ENCODE measurements at places on chromosomes 4 and X.

GRCh38 chr4:174401471-174402130 is 117.9 kb downstream of the CEP44 start:
- no peak for DNase-seq

GRCh38 chrX:24741330-24741729 is 47.6 kb downstream of the POLA1 start:
- DNase-seq, result no peak

- no peak for DNase-seq
These were observed 848.6 kb upstream of the PABPC4L start for GRCh38 chr4:135050086-135050717.

DNA sequence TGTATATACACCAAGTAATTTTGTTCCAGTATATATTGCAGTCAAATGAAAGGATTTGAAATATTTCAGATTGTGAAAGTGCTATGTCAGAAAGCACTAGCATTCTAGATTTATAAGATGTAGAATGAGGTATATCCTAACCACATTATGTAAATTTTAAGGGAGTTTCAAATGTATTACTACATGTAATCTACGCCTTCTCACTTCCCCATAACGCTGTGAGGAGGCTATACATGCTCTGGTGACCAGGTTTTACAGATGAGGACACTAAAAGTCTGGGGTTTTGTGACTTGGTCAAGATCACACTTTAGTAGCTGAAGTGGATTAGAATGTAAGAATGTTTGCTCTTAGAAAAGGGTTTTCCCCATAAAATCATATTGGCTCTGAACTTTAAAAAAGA is 8.1 kb downstream of the ENPEP start:
- no peak for DNase-seq

GRCh38 chr4:87953826-87954225 is 21.7 kb upstream of the SPP1 start:
- no peak for DNase-seq

DNA sequence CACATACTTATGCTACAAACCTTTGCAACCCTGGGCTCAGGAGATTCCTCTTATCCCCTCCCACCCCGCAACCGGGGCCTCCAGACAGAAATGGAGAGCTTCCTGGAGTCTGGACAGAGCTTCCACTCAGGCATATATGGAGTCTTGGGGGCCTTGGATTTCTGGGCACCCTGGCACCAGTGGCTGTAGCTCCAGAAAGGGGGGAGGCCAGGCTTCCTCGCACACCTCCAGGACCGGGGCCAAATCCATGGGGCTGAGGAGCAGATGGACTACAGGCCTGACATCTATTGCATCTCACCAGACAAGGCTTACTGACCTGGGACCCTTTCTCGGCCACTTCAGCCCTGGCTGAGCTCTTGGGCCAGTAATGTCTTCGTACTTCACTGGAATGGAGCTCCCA is 143.3 kb downstream of the DKK2 start:
- DNase-seq, result peak; percentile 33

DNA sequence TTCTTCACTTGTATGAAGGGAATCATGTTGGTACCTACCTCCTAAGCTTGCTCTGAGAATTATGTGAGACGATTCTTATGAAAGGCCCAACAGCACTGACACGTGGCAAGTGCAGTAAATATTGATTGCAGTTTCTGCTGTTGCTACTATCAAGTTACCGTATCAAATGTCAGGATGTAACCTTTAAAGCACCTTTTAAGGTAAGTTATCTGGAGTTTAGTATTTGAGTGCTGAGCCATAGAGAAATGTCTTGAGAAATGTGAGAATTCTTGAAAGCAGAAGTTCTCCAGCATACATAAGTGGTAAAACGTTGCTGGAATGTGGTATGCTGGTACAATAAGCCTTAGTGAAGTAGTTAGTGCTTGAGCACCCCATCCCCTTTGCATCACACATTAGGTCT is 90.4 kb downstream of the PHOX2B start:
- no peak for DNase-seq

DNA sequence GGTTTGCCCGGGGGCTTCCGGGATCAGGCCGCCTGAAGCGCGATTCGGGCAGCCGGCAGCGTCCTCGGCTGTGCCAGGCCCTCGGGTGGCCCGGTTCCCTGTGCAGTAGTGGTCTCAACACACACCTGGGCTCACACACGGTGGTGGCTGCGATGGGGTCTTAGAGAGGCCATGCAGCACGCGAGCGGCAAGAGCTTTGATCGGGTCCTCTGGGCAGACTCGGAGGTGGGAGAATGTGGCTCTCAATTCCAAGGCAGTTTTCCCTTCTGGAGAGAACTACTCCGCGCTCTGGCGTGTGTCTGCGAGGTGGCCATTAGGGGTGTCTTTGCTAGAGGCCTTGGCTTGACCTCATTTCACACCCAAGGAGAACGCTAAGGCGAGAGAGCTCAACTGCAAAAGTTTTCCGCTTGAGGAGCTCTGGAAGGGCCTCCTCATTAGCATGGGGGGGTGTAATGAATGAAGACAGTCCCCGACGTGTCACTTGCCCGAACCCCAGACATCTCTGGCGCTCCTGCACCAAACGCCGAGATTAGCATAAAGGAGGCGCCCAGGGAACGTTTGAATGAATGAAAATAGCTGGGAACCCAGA is 771 bp upstream of the RBPJ start:
- DNase-seq, result no peak

GRCh38 chr4:158599150-158599549 is 72.5 kb downstream of the C4orf46 start:
- no peak for DNase-seq

DNA sequence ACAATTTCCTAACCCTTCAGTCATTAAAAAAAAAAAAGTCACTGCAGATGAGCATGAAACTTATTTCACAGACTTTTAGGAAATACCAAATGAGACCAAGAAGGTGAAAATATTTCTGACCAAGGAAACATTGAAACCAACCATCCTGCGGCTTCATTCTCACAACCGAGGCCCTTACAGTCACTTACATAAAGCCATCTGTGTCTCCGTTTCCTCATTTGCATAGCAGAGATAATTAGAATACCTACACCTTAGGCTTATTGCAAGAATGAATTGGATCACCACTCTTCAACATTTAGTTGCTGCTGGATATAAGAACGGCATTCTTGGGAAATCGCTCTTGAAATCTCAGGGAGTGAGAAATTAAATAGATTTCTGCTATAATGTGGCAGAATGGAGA is 356.2 kb downstream of the HS3ST1 start:
- no peak for DNase-seq

DNA sequence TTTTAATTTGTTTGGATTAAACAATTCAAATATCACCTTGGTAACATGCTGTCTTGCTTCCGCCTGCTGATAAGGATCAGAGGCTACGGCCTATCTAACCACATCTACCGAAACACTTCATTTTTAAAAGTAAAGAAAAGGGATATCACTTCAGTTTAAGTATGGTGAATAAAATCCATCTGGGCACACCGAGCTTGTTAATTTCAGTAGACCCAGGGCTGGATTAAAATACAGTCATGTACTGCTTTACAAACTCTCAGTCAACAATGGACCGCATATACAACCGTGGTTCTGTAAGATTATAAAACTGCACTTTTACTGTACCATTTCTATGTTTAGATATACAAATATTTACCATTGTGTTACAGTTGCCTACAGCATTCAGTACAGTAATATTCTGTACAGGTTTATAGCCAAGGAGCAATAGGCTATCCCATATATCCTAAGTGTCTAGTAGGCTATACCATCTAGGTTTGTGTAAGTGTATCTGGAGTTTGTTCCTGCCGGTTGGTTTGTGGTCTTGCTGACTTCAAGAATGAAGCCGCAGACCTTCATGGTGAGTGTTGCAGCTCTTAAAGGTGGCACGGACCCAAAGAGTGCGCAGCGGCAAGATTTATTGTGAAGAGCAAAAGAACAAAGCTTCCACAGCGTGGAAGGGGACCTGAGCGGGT is 40.0 kb downstream of the SEPTIN11 start:
- peak; percentile 35 for DNase-seq

DNA sequence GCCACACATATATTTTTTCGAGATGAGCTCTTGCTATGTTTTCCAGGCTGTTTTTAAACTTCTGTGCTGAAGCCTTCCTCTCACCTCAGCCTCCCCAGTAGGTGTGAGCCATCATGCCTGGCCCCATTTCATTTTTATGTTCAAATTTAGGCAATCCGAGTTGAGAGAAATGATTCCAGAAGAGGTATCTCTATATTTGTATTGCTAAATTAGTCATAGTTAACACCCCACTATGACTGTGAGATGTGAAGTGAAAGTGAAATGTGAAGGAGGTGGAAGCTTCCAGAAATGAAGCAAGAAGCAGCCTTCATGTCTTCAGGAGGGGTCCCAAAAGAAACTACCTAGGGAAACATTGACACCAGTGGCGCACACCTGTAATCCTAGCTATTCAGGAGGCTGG is 17.7 kb downstream of the APELA start:
- DNase-seq, result no peak

DNA sequence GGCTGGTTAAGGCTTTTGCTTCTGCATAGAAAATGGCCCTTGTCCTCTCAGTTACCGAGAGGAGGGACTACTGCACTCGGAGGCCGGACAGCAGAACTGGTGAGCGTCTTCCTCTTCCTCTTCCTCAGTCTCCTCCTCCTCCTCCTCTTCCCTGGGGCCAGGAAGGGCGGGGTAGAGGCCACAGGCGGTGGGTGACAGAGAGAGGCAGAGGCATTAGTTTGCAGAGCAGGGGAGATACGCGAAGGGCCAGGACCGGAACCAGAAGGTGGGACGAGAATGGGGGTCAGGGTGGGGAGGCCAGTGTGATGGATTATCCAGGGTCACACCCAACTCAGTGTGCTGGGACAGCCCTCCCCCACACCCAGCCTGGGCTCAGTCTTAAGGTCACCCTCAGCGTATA is 14.5 kb downstream of the IQSEC2 start:
- DNase-seq, result no peak

DNA sequence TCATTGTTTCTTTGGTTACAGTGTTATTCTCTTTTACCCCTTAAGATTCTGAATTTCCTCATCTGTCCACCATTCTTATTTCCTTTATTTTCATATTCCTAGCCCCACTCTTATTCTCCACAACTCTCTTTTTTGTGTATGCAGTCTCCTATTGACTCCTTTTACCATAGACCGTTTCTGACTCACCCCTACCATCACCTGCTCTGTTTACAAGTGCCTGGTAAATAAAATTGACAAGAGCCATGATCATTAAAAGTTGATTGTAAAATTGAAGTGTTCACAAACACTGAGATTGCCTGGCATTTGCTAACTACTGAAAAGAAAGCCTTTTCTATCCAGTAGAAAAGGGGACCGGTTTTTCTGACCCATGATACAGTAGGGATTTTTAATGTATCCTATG is 54.4 kb downstream of the MRPL1 start:
- DNase-seq, result no peak

DNA sequence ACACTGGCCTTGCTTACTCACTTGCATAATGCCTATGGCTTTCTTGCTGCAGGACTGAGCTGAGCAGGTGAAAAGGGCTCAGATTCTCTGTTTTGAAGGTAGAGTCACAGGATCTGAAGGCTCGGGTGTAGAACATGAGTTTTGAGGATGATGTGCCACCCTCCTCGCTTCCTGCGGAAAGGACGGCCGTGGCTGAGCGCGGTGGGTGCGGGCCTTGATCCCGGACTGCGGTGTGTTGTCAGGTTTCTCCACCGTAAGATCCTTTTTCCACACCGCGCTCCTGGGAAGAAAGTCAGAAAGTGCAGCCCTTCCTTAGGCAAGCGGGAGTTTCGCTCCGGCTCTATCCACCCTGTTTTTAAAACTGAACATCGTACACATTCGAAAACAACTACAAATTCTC is 36.2 kb downstream of the ZFP42 start:
- no peak for DNase-seq

- no peak for DNase-seq
These were observed 47.2 kb downstream of the GBA3 start for GRCh38 chr4:22739968-22740367.

DNA sequence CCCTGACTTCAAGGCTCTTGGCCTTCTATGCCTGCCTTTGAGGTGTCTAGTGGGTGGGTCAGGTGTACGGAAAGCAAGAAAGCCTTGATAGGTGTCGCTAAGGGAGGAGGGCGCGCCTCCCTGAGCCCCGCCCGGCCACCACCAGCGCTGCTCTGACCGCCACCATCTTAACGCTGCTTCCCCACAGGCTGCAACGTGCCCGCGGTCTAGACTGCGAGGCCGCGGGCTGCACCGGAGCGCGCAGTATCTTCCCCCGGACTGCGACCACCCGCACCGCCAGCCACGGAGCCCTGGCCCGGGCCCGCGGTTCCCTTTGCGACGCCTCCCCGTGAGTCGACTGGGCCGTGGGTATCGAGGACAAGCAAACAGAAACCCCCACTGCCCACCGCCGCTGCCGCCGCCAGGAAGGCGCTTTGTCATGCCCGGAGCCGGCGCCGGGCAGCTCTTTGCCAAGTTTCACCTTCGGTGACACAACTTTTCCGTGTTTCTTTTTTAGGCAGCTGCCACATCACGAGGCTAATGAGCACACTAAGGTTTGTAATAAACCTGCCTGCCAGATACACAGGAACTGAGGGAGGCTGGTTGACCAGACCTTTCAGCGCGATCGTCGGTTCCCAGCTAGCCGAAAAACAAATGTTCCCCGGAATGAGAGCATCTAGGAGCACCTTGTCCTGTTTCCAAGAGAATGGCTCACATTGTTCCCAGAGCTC is 335.8 kb upstream of the F9 start:
- no peak for DNase-seq

DNA sequence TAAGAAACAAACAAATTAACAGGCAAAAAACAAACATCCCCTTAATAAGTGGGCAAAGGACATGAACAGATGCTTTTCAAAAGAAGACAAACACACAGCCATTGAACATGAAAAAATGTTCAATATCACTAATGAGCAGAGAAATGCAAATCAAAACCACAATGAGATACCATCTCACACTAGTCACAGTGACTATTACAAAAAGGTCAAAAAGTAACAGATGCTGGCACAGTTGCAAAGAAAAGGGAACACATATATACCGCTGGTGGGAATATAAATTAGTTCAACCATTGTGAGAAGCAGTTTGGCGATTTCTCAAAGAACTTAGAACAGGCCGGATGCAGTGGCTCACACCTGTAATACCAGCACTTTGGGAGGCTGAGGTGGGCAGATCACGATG is 146.1 kb upstream of the NEIL3 start:
- DNase-seq, result no peak

DNA sequence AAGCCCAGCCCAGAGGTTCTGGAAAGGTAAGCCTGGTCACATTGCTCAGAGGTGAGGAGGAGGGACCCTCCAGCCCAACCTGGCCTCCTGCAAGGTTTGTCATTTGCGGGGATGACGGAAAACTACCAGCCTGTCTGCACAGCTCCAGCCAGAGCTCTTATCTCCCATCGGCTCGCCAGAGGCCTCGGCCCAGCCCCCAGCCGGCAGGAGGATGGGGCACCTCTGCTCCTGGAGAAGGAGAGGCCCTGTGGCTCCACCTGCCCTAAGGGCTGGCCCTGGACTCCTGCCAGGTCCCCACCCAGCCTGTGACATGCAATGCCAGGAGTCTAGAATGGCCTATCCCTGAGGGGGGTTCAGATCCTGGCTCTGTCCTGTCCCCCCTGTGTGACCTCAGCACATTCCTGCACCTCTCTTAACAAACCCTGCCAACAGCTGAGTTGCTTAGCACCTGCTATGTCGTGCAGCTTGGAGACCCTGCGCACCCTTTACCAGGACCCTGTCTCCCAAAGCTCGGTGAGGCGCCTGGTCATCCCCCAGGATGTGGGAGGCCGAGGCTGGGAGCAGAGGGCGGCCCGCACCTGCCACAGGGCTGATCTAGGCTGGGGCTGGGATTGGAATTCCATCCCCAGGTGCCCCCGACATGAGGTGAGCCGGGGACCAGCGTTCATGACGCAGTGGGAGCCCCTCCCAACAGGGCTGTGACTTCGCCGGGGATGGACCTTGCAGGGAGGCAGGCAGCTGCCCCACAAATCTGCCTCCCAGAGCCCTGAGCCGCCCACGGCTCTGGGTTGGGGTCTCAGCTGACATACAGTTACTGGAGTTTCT is 14.4 kb downstream of the ADRA2C start:
- DNase-seq, result no peak

Data from CD8-positive, alpha-beta memory T cell (primary cell).